Activated CD4-positive, CD25-positive, alpha-beta regulatory T cell treated with anti-CD3 and anti-CD28 coated beads, Interleukin-2, amount 50 U/mL, for 16 hours (primary cell): ENCODE measurements at places on chromosomes 12 and 14.

GRCh38 chr12:124524231-124524925 lies 43.0 kb downstream of the NCOR2 start:
- no peak for DNase-seq

DNA sequence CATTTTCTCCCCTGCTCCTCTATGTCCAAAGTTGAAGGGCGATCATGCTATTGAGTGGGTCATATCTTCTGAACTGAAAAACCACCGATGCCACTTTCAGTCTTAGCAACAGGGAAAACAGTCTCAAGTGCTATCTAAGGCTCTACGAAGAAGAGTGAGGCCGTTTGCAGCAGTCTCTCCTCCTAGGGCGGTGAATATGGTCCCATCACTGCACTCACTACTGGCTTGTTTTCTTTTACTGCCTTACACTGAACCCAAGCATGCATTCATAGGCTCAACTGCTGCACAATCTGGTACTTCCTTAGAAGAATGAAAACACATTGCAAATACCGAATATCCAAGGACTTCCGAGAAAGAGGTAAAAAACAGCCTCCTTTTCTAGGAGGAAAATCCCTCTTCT lies 92.1 kb downstream of the DNAH10 start:
- DNase-seq, result no peak

DNA sequence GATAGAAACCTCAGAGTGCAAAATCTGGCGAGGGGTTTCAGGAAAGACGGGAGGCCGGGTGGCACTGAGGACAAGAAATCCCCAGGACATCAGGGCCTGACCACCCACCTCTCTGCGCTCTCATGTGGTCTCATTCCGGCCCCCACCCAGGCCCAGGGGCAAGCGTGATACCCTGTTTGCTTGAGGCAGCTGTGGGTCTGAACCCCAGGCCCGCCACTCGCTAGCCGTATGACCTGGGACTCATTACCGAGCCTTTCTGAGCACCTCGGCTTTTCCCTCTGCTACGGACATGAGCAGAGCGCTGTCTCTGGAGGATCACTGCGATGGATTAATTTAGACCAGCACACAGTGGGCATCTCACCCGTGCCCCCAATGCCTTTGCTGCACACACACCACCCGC lies 25.5 kb upstream of the BCDIN3D start:
- no peak for DNase-seq

DNA sequence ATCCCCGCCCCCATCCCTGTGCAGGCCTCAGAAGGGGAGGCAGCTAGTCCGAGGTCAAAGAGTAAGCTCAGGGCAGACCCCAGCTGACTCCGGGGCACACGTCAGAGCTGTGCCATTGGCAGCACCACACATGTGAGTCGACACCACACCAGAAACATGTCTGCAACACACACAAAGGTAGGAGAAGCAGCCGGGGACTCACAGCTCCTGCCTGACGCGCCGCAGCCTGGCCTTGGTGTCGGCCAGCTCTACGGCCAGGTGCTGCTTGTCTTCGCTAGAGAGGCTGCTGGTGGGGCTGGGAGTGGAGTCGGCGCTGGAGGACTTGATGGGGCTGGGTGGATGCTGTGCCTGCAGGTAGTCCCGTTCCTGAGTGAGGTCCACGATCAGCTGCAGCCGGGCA lies 78.5 kb downstream of the CCDC88C start:
- DNase-seq, result no peak

- no peak for DNase-seq
These were observed 163.0 kb upstream of the E2F7 start for GRCh38 chr12:77228376-77228775.

DNA sequence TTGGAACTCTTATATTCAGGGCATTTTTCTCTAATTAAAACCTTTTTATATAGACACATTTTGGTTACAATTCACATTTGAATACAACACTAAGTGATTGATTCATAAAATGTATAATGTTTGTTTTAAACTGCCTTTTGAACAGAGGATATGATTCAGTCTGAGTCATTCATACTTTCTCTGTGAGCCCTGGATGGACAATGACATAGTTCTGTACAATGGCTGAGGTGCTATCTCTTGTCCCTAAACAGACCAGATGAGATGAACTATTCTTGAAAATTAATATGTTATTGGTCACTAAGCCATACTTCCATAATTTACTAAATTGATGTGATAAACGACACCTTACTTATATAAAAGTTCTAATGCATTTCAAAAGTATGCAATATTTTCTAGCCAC lies 199.7 kb upstream of the ATXN7L3B start:
- no peak for DNase-seq

GRCh38 chr14:60805841-60806430 lies 71.4 kb downstream of the MNAT1 start:
- no peak for DNase-seq
